ENCODE measurements at places on chromosomes 3 and 15.

DNA sequence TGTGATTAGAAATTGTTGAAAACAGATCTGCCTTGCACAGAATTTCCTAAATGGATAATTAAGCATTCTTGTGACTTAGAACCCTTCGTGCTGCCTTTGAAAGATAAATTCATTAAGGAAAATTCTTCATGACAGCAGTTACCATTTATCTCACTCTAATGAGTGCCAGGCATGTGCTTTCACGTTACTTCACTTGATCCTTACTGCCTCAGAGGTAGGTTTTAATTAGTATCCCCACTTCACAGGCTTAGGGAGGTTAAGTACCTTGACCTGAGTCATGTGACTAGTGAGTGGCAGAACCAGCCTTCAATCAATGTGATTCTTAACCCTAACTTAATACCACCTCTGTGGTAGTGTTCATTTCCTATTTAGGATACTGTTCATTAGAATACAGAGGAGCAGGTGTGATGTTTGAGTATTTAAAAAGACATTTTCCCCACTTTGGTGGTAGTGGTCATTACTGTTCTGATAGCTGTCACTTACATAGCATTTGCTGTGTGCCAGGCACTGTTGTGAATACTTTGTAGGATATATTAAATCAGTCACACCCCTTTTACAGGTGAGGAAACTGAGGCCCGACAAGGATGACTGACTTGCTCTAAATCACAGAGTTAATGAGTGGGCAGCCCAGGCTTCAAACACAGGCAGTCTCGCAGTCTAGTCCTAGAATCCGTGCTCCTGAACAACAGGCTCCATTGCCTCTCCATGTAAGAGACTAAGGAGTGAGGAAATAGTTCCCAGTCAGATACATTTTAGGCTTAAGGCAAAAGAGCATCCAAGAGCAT lies 57.9 kb downstream of the RLBP1 start:
- DNase-seq, result no peak

- no peak for DNase-seq
These were observed 20.6 kb downstream of the DLEC1 start for GRCh38 chr3:38059591-38059990.

GRCh38 chr3:13348661-13349396 lies 71.3 kb downstream of the NUP210 start:
- DNase-seq, result no peak

DNA sequence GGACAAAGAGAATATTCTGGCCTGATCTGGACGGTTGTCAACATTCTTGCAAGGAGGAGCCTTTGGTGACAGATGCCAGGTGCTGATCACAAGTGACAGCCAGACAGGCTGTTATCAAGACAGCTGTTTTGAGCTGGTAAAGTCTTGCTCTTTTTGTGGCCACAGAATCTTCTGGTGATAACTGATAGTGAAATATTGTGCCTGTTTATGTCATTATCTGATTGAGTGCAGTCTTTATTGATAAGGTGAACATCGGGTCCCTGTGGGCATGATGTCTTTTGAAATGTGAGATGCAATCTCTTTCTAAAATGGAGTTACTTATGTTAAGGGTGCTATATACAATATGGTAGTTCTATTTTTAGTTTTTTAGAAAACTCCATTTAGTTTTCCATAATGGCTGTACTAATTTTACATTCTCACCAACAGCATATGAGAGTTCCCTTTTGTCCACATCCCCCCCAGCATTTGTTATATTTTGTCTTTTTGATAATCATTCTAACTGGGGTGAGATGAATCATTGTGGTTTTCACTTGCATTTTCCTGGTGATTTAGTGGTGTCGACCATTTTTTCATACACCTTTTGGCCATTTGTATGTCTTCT lies 10.7 kb downstream of the CEP63 start:
- no peak for DNase-seq

DNA sequence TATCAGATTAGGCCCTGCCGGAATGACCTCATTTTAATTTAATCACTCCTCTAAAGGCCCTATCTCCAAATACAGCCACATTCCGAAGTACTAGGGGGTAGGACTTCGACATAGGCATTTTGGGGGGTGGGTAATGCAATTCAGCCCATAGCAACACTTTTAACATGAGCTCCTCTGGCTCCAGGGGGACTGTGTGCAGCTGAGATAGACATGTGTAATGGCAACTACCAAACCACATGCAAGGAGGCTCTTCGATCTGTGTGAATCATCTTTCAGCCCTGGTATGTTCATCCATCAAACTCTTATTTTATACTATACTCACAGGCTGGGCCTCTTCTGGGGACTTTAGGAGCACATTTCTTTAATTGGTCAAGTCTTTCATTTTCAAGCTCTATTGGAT lies 57.4 kb upstream of the PPARG start:
- DNase-seq, result no peak

DNA sequence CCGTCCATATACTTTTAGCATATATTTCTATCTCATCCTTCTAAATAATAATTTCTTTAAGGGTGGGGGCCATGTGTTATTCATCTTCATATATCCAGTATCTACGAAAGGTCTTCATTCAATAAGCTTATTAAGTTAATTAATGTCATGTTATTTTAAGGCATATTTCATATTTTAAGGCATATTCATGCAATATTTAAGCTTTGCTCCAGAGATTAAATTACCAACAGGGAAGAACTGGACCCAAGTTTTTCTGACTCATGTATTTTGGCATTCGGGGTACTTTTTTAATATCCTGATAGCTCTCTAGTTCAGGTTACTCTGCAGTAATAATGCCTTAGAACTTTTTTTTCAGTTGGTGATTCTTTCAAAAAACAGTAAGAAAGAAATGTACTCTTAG lies 27.4 kb downstream of the PHC3 start:
- no peak for DNase-seq

Measured in right forelimb (tissue), 1 donor.